ENCODE measurements at places on chromosomes 3 and 15.

- no peak for DNase-seq
Observed at GRCh38 chr3:17057321-17057720, 172.6 kb downstream of the PLCL2 start.

GRCh38 chr15:45376300-45376928, 1.9 kb downstream of the GATM start:
- no peak for DNase-seq

DNA sequence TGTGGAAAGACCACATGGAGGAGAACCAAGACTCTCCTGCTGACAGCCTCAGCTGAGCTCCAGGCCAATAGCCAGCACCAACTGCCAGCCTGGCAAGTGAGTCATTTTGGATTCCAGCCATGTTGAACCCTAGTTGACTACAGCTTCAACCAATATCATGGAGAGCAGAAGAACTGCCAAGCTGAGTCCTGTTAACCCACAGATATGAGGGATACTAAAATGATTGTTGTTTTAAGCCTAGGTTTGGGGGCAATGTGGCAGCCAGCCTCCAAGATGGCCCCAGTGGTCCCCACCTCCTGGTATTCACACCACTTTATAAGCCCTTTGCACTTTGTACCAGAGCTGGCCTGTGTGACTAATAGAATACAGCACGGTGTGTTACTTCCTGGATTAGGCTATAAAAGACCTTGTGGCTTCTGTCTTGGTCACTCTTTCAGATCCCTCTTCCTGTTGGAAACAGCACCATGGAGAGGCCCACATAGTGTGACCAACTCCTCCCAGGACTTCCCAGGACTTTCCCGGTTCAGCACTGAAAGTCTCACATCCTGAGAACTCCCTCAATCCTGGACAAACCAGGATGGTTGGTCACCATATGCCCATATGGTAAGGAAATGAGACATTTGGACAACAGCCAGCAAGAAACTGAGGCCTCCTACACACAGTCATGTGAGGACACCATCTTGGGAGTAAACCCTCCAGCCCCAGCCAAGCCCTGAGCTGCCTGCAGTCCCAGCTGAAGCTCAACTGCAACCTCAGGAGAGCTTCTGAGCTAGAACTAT, 32.4 kb upstream of the CDV3 start:
- DNase-seq: no peak

DNA sequence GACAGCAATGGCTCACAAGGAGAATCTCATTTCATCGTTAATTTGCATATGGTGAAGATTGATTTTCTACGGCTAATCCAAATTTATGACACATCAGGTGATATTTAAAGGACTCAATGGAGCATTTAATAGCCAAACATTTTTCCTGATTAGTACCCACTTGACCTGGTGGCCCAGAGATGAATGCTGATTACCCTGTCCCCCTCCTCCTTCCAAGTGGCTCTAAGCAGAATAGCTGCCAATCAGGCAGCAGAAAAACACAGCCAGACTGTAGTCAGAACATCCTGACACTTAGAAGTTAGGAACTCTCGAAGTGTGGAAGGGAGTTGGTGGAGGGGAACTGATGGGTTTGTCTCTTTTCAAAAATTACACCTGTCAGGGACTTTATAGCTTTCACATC, 302.5 kb downstream of the ZNF621 start:
- no peak for DNase-seq

GRCh38 chr15:90870354-90871138, 2.2 kb downstream of the FURIN start:
- no peak for DNase-seq

DNA sequence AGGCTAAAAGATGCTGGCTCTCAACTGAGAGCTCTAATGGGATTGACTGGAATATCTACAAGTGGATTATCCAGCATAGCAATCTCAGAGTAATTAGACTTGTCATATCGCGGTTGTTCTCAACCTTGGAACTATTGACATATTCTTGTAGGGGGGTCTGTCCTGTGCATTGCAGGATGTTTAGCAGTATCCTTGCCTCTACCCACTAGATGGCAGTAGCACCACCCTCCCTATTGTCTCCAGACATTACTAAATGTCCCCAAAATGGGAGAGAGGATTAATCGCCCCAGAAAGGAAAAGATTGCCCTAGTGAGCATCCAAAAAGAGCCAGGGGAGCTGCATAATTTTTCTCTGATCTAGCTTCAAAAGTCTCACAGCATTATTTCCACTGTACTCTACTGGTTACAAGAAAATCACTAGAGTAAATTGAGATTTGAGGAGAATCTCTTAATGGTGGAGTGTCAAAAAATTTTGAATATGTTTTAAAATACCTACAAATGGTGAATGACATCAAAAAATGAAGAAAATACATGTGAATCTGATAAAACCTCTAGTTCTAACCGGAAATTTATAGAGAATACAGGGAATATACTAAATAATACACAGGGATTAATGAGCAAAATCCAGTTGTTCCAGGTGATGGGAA, 388.2 kb upstream of the AGTR1 start:
- no peak for DNase-seq

DNA sequence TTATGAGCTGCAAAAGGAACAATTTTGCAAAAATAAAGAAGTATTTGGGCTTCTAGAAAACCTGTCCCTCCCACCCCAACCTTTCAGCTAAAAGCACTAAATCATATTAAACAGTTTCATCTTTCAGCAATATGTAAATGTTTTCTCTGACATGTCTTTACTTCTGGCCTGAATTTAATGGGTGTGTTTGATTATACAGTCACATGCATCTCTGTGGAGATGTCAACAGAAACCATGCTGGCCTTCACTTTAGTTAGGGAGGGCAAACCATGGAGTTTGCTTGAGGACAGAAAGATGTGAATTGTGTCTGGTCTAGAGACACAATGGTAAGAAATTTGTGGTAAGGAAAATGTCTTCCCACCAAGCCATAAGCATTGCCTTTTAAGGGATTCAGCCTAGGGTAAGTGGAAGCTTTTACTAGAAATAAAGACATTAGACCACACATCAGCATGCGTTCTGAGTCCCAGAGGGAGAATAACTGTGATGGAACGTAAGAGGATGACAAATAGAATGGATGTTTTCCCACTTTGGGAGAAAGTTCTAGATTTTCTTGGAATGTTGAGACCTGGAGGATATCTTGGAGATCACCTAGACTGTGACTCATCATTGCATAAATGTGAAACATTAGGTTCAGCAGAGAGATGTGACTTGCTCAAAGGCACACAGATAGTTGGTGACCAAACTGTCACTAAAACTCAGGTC, 68.9 kb downstream of the ST8SIA2 start:
- no peak for DNase-seq

DNA sequence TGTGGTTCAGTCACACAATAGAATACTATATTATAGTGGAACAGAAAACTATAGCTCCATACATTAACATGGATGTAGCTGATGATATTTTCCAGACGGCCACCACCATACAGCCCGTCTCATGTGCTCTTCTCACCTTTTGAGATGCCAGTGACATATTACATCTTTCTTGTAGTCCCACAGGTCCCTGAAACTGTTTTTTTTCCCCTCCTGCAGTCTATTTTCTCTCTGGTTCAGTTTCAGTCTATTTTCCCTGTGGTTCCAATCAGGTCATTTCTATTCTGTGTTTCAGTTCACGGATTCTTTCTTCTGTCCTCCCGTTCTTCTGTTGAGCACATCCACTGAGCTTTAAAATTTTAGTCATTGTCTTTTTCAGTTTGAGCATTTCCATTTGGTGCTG, 72.2 kb downstream of the PPCDC start:
- no peak for DNase-seq

DNA sequence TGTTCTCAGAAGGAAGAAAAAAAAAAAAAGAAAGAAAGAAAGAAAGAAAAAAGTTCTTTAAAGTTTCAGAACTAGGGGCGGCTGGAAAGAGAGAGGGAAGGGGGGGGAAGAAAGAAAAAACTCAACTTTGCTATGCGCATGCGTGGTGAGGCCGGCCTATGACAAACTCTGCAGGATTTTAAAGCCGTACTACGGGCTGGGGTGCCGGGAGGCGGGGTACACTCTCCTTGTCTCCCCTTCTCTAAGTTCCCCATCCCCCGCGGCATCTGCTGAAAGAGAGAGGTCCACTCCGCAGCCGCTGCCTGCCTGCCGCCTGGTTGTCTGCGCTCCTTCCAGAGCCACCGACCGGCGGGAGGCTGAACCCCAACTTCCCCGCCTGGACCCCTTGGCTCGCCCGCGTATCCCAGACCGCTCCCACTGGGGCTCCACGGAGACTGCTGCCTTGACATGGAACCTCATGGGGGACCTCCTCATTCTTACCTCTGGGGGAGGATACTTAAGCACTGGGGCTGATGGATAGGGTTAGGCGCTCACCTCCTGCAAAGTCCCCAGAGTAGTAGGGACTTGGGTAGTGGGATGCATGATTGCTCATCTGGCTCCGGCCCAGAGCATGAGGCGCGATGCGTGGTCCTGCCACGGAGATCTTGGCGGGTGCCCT, 1.4 kb upstream of the WNT5A start:
- DNase-seq: no peak

- no peak for DNase-seq
Observed at GRCh38 chr3:175065497-175065896, 206.4 kb downstream of the NAALADL2 start.

DNA sequence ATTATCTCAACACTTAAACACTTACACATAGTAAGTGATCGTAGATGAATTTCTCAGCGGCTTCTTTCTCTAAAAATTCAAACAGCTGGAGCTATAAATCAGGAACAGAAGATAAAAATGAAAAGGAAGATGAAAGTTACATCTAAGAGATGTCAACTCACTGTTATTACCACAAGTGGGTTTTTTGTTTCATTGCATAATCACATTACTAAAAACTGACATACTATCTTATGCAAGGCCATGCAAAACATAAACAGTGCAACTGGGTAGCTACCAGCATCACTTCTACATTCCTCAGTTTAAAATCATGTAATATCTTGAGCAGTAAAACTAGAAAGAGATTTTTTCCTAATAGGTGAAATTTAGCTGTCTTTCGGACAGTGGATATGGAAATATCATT, 14.9 kb downstream of the MINDY4B start:
- no peak for DNase-seq

- DNase-seq: no peak
Observed at GRCh38 chr3:120182613-120183511, 88.6 kb upstream of the GSK3B start.

DNA sequence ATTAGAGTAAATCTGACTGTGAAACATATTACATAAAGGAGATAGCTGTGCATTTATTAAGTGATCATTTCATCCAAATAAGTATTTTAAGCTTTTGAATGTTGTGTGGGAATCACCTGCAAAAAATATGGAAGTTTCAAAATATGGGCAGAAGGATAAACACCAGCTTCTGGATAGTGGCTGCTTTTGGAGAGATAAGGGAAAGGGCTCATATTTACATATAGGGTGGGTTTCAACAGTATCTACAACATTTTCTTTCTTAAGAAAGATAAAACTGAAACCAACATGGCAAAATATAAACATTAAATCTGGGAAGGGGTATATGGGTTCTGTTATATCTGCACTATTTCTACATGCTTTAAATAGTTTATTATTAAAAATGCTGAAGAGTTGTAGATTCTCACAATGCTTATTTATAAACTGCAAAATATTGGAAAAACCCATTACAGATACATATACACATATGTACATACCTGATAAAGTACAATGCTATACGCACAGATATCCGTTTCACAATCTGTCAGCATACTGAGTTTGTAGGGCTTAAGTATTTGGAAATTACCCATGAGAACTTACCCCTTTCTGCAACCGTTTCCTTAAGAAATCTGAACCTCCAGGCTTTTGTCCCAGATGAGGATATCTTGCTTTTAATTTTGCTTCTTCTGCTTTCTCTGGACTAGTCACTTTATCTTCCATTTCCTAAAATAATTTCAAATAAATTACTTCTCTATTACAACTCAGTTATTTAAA, 12.1 kb downstream of the ARPP19 start:
- DNase-seq: no peak

- DNase-seq: no peak
Observed at GRCh38 chr15:73992594-73992898, 451 bp upstream of the STOML1 start.

DNA sequence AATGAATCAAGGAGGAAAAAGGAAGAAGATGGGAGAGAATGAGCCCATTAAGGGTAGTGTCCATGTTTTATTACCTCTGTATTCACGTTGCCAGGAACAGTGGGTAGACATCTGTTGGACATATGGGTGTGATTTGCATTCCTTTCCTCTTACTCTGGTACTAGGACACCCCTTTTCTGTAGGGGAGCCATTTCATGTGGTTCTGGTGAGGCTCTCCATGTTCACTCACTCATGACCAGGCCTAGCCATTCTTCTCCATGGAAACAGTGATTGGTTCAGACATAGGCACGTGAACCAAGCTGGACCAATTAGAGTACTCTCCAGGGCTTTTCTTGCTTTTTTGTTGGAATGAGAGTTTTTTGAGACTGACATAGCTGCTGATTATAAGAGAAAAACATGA, 39.6 kb upstream of the PDCD6IP start:
- DNase-seq: no peak

GRCh38 chr15:96320107-96320506, 10.4 kb upstream of the NR2F2 start:
- DNase-seq: no peak

- no peak for DNase-seq
Observed at GRCh38 chr3:31743331-31744089, 210.8 kb downstream of the STT3B start.

- no peak for DNase-seq
Observed at GRCh38 chr3:42556089-42556632, 25.6 kb downstream of the SEC22C start.

DNA sequence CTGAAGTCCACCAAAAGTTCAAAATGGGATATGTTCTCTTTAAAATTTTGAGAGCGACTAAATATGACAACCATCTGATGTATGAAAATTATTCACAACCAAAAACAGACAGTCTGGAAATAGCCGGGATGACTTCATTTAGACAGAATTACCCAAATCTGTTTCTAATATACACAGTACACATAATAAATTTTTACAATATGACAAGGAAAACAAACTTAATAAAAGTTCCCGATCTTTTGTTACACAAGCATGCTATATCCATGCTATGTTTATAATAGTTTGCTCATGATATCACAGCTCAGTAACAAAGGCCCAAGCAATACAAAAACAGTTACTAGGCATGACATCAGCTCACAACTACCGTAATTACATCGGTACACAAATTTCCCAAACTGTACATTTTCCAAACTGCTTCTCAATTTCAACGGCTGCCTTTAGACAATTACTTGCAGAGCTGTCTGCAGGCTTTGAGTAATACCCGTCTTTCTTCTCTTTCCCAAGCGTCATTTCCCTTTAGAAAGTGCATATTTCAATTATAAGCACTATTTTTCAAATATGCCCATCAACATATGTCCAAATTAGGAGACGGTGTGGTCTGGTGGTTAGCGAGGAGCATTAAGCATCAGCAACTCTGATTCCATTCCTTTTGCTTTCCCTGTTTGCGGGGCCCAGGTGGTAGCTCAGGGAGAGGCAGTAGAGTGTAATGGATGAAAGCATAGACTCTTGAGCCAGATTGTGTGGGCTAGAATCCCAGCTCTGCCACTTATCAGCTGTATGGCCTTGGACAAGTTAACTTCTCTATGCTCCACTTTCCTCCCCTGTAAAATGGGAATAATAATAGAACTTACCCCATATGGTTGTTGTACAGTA, 481.2 kb downstream of the FOXP1 start:
- DNase-seq: no peak
